MM.1S (cell line): ENCODE measurements at places on chromosomes 2 and 18.

DNA sequence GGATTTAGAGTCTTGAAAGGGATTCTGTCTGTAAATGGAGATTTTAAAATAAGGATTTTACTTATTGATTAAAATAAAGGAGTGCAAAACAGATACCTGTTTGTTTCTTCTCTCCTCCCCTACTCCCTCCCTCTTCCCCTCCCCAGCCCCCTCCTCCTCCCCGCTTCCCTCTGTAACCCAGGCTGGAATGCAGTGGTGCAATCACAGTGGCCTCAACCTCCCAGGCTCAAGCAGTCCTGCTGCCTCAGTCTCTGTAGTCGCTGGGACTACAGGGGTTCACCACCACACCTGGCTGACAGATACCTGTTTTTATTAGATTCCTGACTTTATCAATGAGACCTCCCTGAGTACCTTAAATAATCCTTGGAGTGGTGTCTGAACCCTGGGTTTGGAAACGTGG, 57.1 kb downstream of the OXER1 start:
- H3K36me3 ChIP-seq = no peaks in the 10 kb centered on the region
- no peaks in the 10 kb centered on the region for H3K4me1 ChIP-seq
- no peak overlapping the region for H3K4me3 ChIP-seq
- no peak for DNase-seq

DNA sequence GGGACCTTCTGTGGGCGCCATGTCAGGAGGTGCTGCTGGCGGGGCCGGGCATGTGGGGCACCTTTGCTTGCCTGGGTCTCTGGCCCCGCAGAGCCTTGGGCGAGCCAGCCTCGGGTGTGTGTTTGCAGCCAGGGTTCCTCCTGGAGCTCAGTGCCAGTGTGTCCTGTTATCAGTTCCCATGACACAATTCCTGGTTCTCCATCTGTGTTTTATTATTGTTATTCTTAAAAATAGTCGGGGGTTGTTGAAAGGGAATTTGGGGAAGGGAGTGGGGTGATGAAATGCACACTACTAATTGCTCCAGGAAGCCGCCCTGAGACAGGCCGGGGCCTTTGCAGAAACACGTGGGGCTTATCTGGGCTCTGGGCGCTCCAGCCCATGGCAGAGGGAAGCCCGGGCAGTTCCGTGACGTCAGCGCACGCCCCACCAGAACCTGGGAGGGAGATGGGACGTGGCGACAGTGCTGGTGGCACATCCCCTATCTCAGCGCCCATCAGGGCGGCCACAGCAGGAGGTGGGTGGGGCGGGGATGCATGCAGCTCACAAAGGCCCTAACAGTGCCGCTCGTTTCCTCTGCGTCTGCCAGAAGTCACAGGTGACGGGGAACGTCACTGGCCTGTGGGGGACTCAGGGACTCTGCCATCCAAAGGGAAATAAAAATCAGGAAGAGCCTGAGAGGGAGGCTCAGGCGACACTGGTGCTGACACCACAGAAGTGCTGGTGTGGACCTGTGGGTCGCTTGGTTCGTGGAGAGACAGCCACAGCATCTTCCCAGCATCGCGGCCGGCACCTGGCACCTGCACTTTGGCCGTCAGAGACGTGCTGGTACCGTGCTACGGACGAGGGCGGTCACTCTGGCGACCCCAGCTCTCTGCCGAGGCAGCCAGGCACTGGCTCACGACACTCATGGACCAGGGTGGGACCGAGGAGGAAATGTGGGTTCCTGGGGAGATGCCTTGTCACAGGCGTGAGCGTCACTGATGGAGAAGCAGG, 131.0 kb downstream of the NFATC1 start:
- H3K36me3 ChIP-seq = no peaks in the 10 kb centered on the region
- H3K4me1 ChIP-seq = no peaks in the 10 kb centered on the region
- no peak for DNase-seq
- H3K27me3 ChIP-seq = no peaks in the 10 kb centered on the region
- no peak overlapping the region for H3K27ac ChIP-seq

DNA sequence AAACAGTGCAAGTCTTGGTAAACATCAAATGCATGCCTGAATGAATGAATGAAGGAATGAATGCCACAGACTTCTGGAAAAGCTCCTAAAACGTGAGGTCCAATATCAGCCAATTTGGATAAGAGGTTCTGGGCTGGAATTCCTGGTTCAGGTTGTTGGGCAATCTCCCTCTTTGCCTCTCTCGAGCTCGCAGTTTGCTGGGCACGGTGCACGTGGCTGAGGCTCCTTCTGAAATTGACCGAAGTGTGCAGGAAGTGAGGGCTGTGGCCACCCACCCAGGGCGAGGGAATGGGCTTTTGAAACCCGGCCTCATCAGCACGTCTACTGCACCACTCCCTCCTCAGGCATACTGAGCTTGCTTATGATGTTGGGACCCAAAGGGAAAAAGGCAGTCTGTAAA, 288.8 kb upstream of the HS6ST1 start:
- H3K36me3 ChIP-seq = no peaks in the 10 kb centered on the region
- DNase-seq = no peak
- H3K4me1 ChIP-seq = no peaks in the 10 kb centered on the region
- no peaks in the 10 kb centered on the region for H3K27me3 ChIP-seq
- no peak overlapping the region for H3K27ac ChIP-seq

DNA sequence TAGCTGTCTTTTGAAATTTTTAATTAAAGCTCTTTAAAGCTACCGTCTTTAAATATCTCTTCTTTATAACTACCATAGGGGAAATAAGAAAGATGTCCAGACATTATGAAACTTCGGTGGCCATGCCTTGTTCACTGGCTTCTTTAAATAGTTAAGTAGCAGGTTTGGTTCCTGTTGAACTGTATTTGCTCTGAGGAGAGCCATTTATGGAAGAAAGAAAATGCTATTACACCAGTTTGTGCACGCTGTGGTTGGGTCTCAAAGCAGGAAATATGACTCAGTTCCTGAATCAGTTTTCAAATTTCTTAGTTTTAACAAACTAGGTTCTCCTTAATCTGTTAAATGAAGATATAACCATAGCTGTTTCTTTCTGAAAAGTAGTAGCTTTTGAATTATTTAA, 12.2 kb downstream of the ARPC2 start:
- peak overlapping the region; percentile 92 for H3K27ac ChIP-seq
- peak; percentile 85 for DNase-seq
- H3K36me3 ChIP-seq = peaks cover 10% of the 10 kb centered on the region
- H3K27me3 ChIP-seq = no peaks in the 10 kb centered on the region
